ENCODE measurements at places on chromosomes 4 and X.

GRCh38 chr4:20462426-20463175 lies 210.9 kb downstream of the SLIT2 start:
- no peak for DNase-seq

- no peak for DNase-seq
These were observed 843.4 kb downstream of the FSTL5 start for GRCh38 chr4:161320377-161320776.

DNA sequence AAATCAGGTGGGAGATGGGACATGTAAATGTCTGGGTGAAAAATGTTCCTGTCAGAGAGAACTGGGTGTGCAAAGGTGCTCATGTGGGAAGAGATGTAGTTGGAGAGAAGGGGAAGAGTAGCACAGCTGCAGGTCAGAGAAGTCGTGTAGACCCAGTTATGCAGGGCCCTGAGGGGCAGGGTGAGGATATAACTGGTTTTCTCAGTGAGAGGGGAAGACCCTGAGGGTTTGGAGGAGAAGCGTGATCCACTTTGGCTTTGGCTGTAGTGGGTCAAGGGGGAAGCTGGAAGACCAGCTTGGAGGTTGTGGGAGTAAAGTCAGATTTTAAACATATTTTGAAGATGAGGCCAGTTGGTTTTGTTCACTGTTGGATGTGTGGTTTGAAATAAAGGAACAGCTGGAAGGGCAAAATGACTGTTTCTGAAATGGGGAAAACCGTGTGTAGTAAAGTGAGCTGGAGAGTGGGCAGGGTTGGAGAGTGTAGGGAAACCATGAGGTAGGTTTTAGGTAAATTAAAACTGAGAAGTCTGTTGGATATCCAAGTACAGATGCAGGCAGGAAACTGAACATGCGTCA lies 44.2 kb downstream of the NAP1L5 start:
- DNase-seq = no peak

DNA sequence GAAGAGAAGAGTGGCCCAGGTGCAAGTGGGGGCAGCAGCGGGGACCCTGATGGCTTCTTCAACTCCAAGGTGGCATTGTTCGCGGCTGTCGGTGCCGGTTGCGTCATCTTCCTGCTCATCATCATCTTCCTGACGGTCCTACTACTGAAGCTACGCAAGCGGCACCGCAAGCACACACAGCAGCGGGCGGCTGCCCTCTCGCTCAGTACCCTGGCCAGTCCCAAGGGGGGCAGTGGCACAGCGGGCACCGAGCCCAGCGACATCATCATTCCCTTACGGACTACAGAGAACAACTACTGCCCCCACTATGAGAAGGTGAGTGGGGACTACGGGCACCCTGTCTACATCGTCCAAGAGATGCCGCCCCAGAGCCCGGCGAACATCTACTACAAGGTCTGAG lies 11.4 kb downstream of the EFNB1 start:
- DNase-seq = no peak

DNA sequence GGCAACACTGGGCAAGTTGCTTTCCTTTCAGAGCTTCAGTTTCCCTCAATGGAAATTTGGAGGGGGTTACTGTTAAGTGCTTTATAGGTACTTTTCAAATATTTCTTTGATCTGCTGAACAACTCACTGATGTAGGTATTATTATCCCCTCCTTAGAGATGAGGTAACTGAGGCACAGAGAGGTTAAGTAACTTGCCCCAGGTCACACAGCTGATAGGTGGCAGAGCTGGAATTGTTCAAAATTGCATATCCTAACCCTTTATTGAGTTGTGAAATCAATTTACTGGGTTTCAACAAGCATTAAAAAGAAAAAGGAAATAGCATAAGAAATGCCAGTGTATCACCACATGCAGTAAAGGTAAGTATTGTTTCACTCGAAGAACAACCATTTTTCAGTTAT lies 6.6 kb downstream of the PPP1R3F start:
- no peak for DNase-seq

GRCh38 chr4:163367651-163368050 lies 24.0 kb downstream of the NPY5R start:
- no peak for DNase-seq
